CD4-positive, alpha-beta T cell treated with Interferon gamma for 1 hour (primary cell): ENCODE measurements at places on chromosomes 12 and 14.

DNA sequence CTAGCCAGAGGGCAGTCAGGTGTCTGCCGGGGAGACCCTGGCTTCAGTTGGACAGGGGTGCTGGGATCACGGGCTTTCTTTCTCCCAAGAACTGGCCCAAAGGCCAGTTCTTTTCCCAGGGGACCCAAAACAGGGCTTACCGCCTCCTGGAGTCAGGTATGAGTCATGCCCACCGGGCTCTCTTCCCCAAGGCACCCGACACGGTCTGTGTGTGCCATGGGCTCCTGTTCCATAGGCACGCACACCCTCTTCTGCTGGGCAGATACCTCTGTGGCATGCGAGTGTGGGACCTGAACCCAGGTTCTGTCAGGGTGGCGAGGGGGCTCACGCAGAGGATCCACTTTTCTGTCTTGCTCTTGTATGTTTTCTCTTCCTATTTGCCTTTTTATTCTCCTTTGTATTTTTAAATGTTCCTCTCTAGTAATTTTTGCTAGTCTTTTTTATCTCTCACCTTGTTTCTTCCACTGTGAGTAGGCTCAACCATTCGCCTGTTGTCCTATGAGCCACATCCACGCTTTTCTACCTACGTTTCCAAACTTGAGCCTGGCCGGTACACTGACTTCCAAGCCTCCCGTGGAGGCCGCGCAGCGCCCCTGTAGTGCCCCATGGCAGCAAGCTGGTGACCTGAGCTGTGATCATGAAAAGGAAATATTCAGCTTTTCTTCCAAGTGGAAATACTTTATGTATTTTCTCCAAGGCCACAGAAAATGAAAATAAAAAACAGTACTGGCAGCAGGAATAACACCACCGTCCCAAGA lies 362.2 kb downstream of the CACNA1C start:
- DNase-seq = no peak

DNA sequence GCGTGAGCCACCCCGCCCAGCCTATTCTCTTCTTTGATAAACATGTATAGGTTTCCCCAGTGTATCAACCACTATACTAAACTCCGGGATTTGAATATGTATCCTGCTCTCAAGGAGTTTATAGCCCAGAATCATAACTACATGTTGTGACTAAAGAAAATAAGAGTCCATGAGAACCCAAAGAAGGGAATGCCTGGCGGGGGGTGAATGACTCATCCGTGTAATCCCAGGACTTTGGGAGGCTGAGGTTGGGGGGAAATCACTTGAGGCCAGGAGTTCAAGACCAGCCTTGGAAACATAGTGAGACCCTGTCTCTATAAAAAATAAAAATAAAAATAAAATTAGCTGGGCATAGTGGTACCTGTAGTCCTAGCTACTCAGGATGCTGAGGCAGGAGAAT lies 57.2 kb downstream of the SIX6 start:
- no peak for DNase-seq

GRCh38 chr14:77752799-77753516 lies 8.0 kb downstream of the SNW1 start:
- no peak for DNase-seq

DNA sequence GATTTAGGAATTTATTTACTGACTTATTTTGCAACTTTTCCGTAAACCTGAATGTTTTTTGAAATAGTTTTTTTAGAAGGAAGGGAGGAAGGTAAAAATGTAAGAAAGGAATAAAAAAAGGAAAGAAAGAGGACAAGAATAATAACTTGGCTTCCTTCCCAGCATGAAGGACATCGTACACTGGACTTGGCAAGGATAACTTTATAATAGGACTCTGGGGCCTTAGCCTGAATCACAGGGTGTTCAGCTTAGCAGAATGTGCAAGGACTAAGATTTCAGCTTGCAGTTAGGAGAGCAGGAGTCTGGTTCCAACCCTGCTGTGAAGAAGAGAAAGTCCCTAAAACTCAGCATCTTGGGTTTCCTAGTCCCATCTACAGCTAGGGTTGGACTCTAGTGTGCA lies 1053.3 kb downstream of the VRK1 start:
- DNase-seq = no peak

DNA sequence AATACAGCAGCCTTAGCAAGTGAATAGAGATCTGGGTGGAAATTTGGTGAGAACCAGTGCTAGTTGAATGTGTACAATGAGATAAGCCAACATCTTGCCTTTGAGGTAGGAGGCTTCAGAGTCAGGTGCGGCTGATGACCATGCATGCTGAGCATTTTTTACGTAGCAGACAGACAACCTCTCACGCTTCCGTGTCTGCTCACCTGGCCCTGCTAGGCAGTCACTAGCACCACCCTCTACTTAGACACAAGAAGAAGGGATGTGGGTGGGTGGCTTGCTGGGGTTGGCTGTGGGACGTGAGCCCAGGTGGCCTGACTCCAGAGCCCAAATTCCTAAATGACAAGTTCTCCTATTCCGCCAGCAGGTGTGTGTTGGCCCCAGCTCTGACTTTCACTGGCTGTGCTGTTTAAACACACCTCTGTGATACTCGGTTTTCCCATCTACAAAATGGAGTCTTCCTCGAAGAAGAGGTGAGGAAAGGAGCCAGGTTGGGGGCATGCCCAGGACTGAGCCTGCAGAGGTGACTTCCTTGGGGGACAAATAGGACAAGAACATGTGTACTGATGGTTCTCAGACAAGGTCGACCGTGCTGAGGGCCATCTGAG lies 57.8 kb upstream of the BCL11B start:
- no peak for DNase-seq

- no peak for DNase-seq
Measured at GRCh38 chr14:50943261-50943942, 881 bp downstream of the PYGL start.

- DNase-seq = no peak
Measured at GRCh38 chr12:121085069-121085468, 46.0 kb upstream of the OASL start.

- DNase-seq = no peak
Measured at GRCh38 chr12:87152841-87153528, 876.2 kb downstream of the C12orf50 start.

DNA sequence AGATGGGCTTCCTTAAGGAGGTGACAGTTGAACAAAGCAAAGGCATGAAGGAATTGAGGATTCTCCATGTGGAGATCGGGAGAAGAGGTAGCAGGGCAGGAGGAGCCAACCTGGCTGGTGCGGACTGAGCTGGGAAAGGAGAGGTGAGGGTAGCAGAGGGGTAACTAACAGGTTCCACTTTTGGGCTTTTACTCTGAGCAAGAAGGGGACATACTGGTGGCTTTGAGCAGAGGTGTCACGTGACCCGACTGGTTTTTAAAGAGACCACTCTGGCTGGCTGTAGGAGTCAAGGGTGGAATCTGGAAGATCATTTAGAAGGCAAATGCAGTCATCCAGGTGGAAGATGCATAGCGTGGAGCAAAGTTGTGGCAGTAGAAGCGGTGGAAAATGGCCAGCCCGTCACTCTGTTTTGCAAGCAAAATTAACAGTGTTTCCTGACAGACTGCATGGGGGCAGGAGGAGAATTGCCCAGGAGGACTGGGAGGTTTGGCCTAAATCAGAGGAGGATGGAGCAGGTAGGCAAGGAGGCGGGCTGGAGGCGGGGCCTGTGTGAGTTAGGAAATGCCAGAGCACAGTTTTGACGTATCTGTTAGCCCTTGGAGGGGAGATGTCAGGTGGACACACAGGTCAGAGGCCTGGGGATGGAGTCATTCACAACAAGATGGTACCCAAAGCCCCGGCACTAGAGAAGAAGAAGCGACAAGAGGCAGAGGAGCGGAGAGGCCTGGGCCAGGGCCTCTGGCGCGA lies 156.3 kb upstream of the FKBP4 start:
- DNase-seq = no peak

DNA sequence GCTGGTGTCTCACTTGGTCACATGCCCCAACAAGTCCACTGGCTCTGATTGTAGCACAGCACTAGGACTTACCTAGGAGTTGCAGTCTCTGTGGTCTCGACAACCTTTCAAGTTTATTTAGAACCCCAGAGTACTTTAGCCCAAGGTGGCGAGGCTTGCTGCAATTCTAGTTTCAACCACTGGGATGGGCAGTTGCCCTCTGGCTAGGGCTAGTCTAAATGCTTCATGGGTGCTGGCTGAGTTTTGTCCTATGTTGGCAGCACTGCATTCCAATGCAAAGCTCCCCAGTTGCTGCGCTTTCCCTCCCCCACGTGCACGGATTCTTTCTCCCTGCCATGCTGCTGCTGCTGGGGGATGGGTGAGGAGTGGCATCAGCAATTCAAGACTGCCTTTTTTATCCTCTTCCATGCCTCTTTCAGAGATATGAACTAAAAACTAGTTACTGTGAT lies 207.9 kb downstream of the SYNE2 start:
- no peak for DNase-seq

- DNase-seq = no peak
Measured at GRCh38 chr14:95056476-95056875, 100.9 kb downstream of the DICER1 start.

- DNase-seq = no peak
Measured at GRCh38 chr12:120242275-120242799, 23.2 kb downstream of the PXN start.

DNA sequence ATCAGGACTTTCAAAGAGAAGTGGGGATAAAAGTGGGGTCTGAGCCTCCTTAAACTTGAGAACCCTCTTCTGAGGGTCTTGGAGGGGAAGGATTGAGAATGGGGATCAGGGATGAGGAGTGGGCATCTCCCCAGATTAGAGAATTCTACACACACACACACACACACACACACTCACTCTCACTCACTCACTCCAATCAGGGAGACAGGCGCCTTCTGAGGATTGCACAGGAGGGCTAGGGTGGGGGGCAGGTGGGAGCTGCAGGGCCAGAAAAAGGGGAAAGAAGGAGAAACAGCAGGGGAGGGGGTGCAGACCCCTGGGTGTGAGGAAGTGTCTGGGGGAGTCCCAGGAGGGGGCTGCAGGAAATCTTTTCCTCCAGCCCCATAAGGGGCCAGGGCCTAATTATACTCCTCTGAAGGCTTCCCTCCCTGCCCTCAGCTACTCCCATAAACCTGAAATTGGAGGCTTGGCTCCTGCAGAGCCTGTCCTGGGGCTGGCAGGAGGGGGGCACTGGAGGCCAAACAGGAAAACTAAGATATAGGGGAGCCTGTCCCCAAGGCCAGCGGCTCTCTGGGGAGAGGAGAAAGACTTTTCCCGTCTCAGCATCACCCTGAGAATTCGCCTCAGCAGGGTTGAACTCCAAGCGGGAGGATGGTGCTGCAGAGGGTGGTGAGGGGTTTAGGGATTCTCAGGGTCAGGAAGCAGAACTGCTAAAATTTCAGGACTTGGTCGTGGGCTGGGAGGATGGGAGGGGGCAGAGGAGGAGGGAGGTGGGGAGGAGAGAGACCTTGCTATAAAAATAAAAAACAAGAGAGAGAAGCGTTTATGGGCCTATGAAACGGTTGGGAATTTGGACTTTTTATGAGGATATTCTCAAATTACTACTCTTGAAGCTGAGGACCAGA lies 1.6 kb downstream of the HOXC9 start:
- DNase-seq = no peak

GRCh38 chr12:77522247-77522646 lies 308.4 kb upstream of the NAV3 start:
- DNase-seq = no peak

DNA sequence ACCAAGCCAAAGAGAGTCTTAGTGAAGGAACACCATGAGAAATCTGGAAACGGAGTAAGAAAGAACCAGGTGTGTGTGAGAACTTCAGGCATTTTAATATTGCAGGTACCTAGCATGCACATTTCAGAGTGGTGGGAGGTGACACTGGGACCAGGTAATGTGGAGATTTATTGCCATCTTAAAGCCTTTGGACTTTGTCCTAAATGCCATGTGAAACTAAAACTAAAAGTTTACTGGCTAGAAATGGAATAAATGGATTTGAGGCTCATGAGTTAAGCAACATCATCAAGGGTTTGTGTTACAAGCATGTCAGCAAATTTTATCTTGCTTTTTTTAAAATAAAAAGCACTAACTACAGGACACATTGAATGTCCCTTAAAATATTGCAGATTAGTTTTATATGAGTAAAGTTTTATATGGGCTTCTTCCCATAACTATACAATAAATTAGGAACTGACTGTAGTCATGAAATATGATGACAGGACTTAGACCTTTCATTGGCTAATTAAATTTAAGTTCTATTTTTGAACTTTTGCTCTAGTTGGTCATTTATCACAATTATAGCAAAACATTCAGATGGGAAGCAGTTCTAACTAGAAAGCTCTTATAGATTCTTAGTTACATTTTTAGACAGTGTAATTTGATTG lies 721.1 kb upstream of the NOVA1 start:
- DNase-seq = no peak

DNA sequence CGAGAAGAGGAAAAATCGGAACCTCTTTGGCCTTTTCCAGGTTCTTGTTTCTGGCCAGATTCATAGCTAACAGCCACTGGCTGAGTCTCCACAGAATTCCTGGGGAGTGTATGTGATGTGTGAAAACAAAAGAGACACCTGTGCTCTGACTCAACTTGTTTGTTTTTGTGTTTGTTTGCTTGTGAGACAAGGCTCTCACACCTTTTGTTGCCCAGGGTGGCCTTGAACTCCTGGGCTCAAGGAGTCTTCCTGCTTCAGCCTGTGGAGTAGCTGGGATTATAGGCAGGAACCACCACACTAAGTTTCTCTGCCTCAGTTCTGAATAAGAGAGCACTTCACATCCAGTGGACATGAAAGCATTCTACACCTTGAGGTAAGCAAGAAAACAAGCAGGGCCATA lies 22.7 kb downstream of the MFAP5 start:
- no peak for DNase-seq

DNA sequence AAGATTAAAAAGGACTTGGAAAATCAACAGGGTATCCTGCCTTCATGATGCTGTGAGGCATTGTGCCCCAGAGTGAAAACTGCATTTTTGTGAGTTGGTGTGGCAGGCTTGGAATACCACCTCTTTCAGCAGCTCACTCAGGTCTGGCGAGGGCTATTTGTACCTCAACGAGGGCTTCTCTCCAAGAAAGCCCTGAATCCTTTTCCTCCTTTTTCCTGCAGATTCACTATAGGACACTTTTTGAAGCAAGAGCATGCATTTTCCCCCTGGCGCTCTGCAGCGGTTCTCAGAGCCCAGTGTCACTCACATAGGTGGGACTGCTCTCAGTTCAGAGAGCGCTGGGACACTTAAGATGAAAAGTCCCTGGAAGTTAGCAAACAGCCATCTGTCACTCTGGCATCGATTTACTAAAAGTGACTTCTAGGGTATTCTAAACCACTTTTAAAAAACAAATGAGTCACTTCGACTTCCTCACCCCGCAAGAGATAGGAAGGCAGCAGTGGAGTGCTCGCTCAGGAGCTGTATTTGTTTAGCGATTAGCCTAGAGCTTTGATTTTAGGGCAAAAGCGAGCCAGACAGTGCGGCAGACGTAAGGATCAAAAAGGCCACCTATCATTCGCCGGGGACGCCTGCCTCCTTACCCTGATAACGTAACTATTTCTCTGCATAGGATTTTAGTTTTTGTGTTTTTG lies 782 bp upstream of the LGR5 start:
- no peak for DNase-seq

GRCh38 chr14:77151918-77152588 lies 10.5 kb upstream of the ZDHHC22 start:
- DNase-seq = no peak
